ENCODE measurements at places on chromosomes 3 and 15.

DNA sequence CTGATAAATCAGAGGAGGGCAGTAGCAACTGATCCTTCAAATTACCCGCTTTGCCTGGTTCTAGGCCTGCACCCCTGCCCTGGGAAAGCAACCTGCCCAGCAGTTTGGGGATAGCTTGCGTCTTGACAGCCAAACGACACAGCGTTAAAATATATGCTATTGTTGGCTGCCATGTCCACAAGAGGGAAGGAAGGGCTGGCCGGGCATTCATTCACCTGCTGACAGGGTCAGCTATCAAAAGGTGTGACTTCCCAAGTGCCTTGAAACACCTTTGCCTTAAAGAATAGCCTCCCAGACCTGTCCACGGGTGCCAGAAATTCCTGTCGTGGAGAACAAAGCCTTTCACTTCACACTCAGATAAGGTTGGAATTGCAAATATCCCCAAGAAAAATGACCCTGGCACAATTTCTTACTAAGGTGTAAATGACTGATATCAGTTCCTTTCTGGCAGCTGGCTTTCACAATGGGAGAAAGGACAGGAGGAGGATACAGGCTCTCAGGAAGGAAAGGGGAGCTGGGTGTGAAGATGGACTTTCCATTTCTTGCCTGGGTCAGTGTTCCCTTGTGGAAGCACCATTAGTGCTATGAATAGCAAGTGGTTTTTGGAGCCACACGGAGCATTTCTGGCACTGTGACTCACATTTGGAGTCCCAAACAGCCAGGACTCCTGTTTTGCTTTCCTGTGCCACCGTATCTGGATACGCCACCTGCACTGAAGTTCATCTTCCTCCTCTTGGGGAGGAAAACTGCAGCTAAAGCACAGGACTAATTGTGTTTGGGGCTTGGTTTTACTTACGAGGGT is 19.2 kb downstream of the ALDH1A3 start:
- DNase-seq, result no peak

DNA sequence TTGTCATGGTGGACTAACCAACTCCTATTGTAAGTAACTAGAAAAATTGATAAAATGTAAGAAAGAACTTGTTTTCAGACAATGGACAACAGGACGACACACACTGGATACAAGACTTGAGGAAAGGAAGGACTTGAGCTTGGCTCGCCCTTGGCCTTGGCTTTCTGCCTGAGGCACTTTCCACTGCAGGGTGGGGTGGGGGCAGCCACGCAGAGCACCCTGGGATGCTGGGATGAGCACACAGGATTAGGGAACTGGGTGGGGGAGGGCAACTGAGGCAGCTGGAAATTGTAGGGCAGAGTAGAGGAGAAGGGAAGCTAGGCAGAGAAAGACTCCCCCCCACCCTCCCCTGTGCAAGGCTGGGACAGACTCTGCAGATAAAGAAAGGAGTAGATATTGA is 25.5 kb upstream of the HHATL start:
- DNase-seq, result no peak

- DNase-seq, result no peak
These were observed 67.5 kb downstream of the TMEM44 start for GRCh38 chr3:194565597-194566190.

GRCh38 chr15:63896336-63897115 is 62.8 kb upstream of the HERC1 start:
- peak; percentile 92 for DNase-seq

GRCh38 chr15:49815526-49815925 is 194.7 kb downstream of the DTWD1 start:
- DNase-seq, result no peak

GRCh38 chr3:57158325-57158724 is 6.8 kb downstream of the IL17RD start:
- no peak for DNase-seq

DNA sequence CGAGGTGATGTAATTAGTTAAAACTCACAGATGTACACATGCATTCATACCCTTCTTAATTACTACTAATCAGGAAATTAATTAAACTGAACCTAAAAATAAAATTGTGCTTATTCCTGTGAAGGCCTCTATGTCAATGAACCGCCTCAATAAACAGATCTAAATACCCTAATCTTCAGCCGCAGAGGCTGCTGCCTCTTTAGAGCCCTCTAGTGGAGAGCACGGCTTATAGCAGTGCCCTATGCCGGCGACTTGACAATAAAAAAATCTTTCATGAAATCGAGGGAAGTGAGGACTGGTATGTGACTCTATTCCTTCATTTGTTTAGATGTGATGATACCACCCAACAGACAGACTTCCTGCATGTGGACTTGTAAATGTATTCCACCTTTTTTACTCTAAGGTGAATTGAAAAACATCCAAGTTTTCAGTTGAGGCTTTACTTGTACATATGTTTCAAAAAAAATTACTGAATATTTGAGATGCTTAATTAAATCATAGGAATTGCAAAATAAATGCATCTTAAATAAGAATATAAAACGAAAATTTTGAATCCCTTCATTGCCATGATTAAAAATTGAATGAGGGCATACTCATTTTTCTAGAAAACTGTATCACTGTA is 8.3 kb upstream of the EPHA3 start:
- DNase-seq, result peak; percentile 78

DNA sequence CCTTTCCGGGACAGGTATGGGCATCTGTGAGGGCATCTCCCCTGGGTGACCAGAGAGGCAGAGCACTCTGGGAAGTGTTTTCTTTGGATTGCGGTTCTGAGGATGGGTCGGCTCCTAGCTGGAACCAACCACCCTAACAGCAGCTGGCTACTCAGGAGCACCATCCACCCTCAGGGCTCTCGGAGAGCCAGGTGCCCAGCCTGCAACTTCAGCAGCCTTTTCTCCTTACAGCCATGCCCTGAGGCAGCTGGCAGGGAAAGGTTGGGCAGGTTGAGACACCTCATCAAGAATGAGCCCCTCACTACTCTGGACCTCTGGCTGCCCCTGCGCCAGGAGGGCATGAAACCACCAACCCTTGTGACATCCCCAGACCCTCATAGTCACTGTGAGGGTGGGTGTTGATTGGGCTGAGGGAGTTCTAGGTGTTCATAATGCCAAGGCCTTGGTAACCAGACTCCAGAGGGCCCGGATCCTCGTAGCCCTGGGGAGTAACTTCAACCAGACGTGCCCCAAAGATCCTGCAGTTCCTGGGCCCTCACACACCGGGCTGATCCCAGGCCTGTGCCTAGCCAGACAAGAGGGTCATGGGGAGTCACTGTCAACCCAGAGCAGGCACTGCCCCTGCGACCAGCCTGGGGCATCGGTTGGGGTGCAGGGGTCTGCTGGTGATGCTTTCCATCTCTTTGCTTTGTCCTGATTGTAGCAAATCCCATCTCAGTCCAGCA is 114.4 kb upstream of the ABHD17C start:
- DNase-seq, result no peak

DNA sequence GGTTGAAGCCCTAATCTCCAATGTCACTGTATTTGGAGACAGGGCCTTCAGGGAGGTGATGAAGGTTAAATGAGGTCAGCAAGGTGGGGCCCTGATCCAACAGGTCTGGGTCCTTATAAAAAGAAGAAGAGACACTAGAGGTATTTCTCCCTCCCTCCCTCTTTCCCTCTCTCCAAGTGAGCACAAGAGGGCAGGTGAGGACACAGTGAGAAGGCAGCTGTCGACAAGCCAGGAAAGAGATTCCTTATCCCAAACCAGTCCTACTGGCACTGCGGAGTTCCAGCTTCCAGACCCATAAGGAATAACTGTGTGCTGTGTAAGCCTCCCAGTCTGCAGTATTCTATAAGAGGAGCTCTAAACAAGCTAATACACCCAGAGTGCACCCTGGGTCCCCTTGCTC is 134.7 kb downstream of the ADAMTS17 start:
- no peak for DNase-seq

DNA sequence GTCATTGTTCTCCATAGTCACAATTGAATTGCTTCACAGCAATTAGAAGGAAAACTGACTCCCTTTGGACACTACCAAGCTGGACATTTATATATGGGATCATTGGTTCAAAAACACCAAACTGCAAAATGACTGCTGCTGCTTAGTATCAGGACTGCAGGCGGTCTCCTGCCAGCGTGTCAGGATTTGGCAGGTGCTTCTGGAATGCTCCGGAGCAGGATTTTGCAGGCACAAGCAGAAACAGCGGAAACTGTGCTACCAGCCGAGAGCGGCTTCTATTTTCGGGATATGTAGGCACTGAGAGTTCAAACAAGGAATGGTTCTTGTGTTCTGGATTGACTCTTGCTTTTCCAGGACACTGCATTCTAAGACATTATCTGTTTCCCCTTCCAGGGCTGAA is 95.5 kb downstream of the SSR3 start:
- no peak for DNase-seq

- no peak for DNase-seq
These were observed 126.8 kb upstream of the UBE3A start for GRCh38 chr15:25565470-25566264.

DNA sequence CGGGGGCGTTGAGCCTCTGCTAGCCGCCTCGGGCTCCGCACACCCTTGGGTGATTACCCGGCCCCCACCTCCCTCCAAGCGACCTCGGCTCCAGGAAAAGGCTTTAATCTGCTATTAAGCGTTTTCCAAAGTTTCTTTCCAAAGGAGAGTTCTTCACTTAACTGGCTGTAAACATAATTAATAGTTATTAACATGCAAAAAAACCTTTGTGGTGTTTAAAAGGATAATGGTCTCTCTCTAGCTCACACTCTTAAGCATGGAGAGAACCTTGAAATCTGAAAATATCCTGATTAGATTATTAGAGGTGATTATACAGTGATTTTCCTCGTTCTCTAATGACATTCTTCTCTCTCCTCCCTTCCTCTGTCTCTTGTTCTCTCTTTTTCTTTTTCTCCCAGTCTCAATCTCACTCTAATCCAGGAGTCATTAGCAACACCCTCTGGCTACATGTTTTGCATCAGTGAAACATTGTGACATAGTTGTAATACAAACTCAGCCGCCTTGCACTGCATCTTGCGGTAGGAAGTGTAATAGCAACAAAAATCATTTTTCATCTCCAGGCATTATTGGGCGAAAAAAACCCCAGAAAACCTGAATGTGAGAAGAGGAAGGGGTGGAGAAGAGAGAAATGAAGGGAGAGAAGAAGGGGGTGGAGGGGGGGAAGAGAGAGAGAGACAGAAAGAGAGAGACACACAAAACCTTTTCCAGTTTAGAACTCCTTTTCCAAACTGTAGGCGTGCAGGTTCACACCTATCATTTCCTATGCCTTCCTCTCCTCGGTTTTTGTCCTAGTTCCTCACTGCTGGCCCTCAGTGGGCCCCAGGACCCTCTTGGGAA is 24.4 kb downstream of the NR2F2 start:
- DNase-seq, result peak; percentile 59

DNA sequence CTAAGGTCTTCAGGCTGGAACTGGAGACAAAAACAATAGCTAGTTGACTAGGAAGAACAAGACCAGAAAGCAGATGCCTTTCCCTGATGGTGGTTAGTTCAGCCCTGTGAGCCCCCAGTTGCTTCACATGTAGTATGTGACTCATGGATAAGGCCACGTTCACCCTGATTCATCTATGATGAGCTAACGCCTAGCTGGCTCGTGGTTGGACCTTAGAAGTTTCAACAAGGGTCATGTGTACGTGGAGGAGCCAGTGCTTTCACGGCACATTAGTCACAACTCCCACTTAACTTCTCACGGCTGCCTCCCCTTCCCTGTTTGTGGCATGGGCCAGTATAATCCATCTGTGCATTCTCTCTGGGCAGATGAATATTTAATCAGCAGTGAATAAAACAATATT is 20.6 kb downstream of the COL8A1 start:
- DNase-seq, result no peak

DNA sequence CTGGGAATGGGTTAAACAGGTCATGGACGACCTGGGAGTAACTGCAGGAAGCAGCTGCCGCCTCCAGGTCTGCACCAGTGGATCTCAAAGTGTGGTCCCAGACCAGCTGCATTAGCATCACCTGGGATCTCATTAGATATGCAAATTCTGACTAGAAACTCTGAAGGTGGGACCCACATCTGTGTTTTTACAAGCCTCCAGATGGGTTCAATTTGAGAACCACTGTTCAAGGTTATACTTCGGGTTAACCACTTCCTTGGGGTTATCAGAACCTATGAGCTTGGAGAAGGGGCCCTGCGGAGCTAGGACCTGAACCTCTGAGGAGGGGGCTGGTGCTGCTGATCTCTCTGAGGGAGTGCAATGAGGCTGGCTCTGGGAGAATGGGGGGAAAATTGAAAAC is 324.8 kb upstream of the CTDSPL start:
- no peak for DNase-seq

DNA sequence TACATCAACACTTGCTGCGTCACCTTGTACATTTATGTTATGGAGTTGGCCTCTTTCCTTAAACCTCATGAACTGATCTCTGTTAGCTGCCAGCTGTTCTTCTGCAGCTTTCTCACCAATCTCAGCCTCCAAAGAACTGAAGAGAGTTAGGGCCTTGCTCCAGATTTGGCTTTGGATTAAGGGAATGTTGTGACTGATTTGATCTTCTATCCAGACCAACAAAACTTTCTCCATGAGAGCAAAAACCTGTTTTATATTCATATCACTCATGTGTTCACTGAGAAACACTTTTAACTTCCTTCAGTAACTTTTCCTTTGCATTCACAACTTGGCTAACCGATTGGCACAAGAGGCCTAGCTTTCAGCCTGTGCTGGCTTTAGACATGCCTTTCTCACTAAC is 1156.0 kb upstream of the CADM2 start:
- no peak for DNase-seq

DNA sequence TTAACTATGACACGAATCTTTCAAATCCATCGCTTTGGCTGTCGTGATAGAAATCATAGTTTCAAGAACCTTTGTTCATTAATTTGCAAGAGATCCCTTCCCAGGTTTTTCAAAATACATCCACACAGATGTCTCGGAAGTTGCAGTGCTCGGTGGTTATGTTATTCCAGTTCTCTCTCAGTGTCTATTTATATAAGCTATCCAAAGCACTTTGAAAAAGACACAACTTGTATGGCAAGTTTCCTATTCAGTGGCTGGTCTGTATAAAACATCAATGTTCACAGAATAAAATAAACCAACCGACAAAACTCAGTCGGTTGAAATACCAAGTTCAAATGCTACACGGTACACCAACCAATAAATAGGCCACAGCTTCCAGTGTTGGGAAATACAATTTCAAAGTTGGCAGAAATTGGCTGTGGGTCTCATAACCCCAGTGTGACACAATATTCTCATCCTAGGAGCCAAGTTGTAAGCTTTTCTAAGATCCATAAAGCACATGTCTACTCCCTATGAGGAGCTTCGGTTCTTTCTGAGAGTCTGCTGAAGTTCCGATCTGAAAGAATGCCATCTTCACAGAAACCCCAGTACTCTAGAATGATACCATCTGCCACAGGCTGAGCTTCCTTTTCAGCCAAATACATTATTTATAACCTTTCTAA is 23.7 kb downstream of the SATB1 start:
- no peak for DNase-seq

GRCh38 chr15:92074101-92074500 is 220.6 kb downstream of the SLCO3A1 start:
- DNase-seq, result peak; percentile 49

DNA sequence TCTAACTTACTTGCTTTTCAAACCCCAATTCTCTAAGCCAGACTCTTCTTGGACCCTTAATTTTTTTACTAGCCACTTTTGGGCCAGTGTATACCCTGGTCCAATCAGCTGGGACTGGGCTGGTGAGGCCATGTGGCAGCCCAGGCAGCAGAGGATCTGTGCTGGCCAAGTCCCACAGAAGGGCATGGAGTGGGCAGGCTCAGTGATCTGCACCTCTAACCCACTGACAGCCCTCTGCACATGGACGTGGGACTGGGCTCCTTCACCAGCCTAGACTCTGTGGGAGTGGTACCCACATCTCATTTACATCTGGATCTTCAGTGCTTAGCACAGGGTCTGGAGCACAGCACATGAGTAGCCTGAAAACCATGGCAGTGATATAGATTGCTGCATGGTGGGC is 56.1 kb upstream of the PRR23C start:
- DNase-seq, result no peak

- DNase-seq, result peak; percentile 37
These were observed 27.6 kb downstream of the HDAC11 start for GRCh38 chr3:13507570-13508339.
